Hematopoietic multipotent progenitor cell treated with erythropoietin and hydrocortisone succinate and interleukin-3 and kit ligand, for 8 days (in vitro differentiated cells): ENCODE measurements at places on chromosomes 2 and 18.

GRCh38 chr2:205386109-205386508, 296.2 kb upstream of the NRP2 start:
- DNase-seq, result no peak

GRCh38 chr2:17441055-17441771, 77.0 kb downstream of the RAD51AP2 start:
- DNase-seq, result no peak

DNA sequence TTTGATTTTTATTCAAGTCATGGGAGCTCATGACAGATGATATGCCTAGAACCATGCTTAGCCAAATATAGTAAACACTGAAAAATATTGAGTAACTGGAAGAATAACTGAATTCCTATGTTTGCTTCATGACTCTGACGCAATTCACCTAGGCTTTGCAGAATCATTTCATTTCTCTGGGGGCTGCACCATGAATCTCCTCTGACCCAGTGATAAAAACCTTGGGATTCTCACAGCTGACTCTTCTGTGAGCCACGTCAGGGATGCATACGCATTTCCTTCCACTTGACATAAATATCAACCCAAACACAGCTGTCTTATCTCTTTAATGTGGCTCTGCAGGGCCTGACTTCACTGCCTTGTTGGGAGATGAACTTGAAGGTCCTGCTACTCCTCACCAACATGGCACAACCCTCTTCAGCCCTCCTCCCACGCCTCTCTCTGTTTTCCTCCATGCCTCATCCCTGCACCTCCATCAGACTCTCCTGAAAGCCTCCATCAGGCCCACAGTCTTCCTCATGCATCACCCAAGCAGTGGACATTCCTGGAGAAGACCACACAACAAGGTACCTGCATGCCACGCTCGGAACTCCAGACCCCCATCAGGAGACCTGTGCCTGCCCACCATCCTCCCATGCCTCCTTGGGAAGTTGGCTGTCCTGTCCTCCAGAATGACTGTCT, 29.8 kb downstream of the COL6A3 start:
- DNase-seq, result no peak

DNA sequence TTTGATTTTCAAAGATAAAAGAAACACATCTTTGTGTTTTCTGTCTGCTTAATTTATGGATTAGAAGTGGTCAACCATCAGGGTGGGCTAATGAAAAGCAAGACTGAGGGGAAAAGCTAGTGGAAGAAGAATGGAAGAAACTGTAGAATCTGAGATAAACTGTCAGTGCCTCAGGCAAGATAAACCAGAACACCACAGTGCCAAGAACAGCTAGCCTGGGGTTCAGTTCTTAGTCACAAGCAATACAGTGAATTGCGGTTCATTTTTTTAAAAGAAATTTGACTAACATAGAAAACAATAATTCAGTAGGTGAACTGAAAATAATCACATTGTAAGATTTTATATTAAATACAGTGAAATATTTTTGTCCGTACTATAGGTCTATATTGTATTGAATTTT, 22.0 kb upstream of the LNPK start:
- DNase-seq, result no peak

GRCh38 chr2:233674995-233675394, 3.3 kb downstream of the UGT1A9 start:
- DNase-seq, result no peak

- DNase-seq, result no peak
Measured at GRCh38 chr2:127128445-127128904, 21.5 kb upstream of the BIN1 start.

GRCh38 chr2:42882756-42883155, 90.4 kb upstream of the HAAO start:
- DNase-seq, result no peak

- DNase-seq, result no peak
Measured at GRCh38 chr2:99959261-99960014, 183.0 kb downstream of the AFF3 start.

DNA sequence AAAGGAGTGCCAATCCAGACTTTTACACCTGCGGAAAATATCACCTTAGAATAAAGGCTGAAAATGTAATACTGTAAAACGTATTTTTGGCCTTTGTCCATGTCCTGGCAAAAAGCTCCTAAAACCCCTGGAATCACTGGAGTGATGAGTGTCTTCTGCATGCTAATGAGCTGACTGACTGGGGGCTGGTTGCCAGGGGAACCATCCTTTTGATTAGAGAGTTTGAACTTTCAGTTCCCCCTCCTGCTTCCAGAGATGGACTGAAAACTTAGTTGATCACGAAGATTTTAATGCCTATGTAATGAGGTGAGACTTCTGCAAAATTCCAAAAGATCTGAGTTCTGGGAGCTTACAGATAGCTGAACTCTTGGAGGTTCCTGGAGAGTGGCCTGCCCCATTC, 20.5 kb downstream of the PUM2 start:
- no peak for DNase-seq

DNA sequence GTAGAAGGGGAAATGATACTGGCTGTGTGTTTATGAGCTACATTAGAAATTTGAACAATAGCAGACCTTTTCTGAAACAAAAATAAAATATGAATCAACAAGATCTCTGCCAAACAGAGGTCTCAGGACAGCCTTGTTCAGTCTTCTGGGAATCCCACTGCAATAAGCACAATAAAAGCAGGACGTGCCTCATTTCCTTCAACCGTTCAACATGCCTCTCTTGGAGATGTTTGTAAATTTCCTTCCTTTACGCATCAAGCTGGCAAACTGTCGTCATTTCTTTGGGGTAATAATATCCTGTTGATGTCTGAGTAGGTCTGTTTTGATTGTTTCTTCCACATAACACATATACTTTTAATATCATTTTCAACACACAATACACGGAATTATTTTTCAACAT, 77.2 kb downstream of the TCF4 start:
- DNase-seq, result peak; percentile 13

GRCh38 chr2:86622519-86623042, 1.1 kb downstream of the RNF103 start:
- peak; percentile 48 for DNase-seq

- DNase-seq, result no peak
Measured at GRCh38 chr2:216603010-216603883, 30.0 kb upstream of the IGFBP2 start.

- no peak for DNase-seq
Measured at GRCh38 chr2:46549166-46549844, 69.9 kb downstream of the TMEM247 start.

GRCh38 chr2:158359846-158360245, 96.7 kb downstream of the CCDC148 start:
- no peak for DNase-seq

DNA sequence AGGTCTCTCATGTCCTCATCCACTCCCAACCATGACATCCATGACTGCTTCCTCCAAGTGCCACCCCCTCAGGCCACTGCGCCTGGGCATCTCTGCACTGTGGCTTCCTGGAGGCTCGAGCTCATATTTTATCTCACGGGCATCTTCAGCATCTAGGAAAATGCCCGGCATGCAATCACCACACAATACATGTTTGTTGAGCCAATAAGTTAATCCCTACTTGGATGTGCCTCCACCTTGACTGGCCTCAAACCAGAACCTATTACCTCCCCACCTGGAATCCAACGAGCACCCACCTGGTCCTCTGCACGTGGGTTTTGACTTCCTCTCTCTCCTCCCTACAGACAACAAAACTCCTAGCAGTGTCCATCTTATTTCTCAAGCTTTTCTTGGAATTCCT, 198.9 kb upstream of the REV1 start:
- DNase-seq, result no peak

DNA sequence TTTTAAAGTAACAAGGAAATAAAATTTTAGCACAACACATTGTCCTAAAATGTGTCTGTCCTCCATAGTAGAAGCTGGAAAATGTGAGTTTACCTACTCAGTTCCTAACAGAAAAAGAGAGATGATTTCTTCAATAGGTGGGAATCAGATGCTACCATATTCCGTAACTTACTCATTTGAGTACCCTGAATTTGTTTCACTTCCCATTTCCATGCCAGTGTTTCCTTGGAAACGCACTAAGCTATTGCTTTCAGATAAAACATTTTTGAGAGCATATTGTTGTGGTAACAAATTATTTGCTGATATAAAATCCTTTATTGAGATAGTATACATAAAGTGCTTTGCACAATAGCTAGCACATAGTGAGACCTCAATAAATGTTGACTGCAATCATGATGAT, 137.5 kb upstream of the BARD1 start:
- no peak for DNase-seq

GRCh38 chr2:107242811-107243210, 356.8 kb upstream of the ST6GAL2 start:
- no peak for DNase-seq

DNA sequence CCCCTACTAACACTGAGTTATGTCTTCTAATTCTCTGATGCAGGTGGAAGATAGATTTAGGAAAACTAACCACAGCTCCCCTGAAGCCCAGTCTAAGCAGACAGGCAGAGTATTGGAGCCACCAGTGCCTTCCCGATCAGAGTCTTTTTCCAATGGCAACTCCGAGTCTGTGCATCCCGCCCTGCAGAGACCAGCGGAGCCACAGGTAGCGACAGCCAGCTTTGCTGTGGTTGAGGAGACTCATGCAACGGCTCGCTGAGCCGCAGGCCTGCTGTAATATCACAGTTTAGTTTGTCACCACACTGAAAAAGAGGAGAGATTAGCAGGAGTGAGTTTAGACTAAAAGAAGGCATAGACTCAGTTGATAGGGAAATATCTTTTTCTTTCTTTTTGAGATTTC, 131.0 kb upstream of the IL1R2 start:
- no peak for DNase-seq

GRCh38 chr2:233413559-233414272, 59.4 kb downstream of the DGKD start:
- peak; percentile 70 for DNase-seq

- DNase-seq, result peak; percentile 81
Measured at GRCh38 chr2:226873051-226873620, 37.3 kb downstream of the RHBDD1 start.

- peak; percentile 98 for DNase-seq
Measured at GRCh38 chr2:73970850-73971471, 13.7 kb upstream of the TET3 start.

DNA sequence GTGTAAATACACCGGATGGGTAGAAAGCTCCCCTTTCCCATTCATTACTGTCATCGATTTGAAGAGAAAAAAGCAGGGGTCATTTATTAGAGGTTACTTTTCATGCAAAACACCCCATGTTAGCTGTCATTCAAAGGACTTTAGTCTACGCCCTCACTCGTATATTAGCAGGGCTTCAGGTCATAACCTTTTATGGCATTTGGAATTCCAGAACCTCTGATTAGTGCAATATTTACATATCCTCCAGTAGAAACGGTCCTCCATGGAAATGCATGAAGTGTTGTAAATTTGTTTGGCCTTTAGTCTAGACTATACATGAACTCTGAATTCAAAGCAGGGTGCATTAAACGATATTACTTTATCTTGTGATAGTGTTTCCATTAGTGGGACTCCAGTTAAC, 180.5 kb downstream of the ZNF516 start:
- no peak for DNase-seq

GRCh38 chr2:8593243-8593642, 88.6 kb upstream of the ID2 start:
- DNase-seq, result peak; percentile 68

- DNase-seq, result no peak
Measured at GRCh38 chr18:24362757-24363156, 34.9 kb downstream of the OSBPL1A start.

GRCh38 chr2:135689679-135690078, 52.0 kb upstream of the UBXN4 start:
- no peak for DNase-seq

- DNase-seq, result no peak
Measured at GRCh38 chr2:44572196-44572900, 210.6 kb downstream of the CAMKMT start.

- DNase-seq, result no peak
Measured at GRCh38 chr2:173017646-173018420, 57.8 kb upstream of the MAP3K20 start.

GRCh38 chr2:9991829-9992273, 40.4 kb downstream of the GRHL1 start:
- no peak for DNase-seq

DNA sequence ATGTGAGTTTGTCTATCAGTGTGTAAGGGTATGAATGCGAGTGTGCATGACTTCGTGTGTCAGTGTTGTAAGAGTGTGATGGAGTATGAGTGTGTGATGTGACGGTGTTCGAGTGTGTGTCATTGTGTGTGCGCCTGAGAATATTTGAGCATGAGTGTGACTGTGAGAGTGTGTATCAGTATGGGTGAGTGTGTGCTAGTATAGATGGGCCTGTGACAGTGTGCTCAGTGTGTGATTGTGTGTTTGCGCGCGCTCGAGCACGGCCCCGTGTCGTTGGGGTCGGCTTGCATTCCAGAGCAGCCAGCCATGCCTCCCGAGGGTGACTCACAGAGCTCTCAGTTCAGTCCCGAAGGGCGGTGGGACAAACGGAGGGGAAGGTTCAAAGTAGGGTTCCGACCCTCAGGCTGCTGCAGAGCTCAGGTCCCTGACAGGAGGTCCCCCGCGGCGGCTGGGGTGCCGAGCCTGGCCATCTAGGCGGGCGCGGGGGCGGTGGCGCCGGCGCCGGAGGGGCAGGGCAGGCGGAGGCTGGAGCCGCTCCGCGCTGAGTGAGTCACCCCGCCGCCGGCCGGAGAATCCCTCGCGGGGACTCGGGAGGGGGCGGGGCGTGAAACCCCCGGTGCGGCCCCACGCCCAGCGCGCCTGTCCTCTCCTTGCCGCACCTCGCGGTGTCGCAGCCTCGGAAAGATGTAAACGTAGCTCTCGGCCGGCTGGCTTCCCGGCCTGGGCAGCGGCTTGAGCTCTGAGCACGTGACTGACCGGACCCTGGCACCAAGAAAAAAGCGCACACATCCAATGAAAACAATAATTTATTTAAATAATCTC, 3.8 kb downstream of the DLX2 start:
- DNase-seq, result no peak

- DNase-seq, result no peak
Measured at GRCh38 chr18:22558945-22559385, 141.2 kb upstream of the CTAGE1 start.

GRCh38 chr2:234195516-234195915, 145.0 kb downstream of the SPP2 start:
- DNase-seq, result no peak

GRCh38 chr2:5589183-5589582, 103.0 kb upstream of the SOX11 start:
- DNase-seq, result no peak

DNA sequence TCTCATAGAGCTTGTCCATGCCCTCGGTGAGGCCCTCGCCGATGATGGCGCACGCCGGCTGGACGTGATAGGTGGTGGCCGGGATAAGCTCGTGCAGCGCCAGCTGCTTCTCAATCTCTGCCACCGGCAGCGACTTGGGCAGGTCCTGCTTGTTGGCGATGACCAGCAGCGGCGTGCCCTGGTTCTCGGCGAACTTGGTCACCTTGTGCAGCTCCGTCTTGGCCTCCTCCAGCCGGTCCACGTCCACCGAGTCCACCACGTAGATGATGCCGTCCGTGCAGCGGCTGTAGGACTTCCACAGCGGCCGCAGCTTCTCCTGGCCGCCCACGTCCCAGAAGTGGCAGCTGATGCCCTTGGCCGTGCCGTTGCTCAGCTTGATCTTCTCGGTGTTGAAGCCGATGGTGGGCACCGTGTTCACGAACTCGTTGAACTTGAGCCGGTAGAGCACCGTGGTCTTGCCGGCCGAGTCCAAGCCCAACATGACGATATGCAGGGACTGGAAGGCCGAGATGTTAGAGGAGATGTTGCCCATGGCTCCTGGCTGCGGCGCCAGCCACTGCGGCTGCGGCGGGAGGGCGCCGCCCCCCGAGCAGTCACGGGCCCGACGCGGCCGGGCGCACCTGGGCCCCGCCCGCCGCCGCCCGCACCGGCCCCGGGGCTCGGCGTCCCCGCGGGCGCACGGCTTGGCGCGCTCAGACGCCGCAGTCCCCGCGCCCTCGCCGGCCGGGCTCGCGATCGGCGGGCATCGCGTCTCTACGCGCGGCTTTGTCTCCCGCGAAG, 636 bp downstream of the ARL4C start:
- no peak for DNase-seq

- no peak for DNase-seq
Measured at GRCh38 chr18:48928787-48929186, 22.0 kb downstream of the SMAD7 start.
